ENCODE measurements at places on chromosomes 5 and 9. TPM values are rescaled to one million over a fixed set of nuclear protein-coding genes. Genes with fewer than 3 reads are reported as not detected.

- DNase-seq, result no peak
Observed at GRCh38 chr9:112502175-112502946, 15.7 kb downstream of the KIAA1958 start.

GRCh38 chr5:64693636-64694035 is 3.3 kb downstream of the SHISAL2B start:
- DNase-seq, result no peak

DNA sequence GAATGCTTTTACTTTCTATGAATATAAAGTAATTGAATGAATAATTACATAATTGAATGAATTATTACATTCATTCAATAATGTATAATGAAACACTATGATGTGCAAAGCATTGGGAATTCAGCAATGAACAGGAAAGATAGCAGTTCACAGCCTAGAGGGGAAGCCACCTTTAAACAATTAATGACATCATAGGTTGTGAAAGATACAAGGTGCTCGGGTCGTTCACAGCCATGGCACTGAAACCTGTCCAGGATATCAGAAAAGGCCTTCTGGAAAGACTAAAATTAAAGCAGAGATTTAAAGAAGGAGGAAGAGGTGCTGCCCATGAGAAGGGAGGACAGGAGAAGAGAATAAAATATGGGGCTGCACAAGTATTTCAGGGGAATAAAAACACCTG is 171.4 kb upstream of the KLF4 start:
- no peak for DNase-seq

- no peak for DNase-seq
Observed at GRCh38 chr5:112869948-112870347, 8.9 kb downstream of the SRP19 start.

CDK9 gene
- 79.6 TPM for total RNA-seq

GRCh38 chr5:2239201-2239910 is 356.6 kb upstream of the IRX4 start:
- peak; percentile 83 for DNase-seq

Measured in esophagus muscularis mucosa (tissue), 4 donors.